Activated naive CD8-positive, alpha-beta T cell treated with anti-CD3 and anti-CD28 coated beads, Interleukin-2, amount 10 ng/mL, durations not matched to agents 7 days and 5 days (primary cell): ENCODE measurements at places on chromosomes 5 and 9. TPM values are rescaled to one million over a fixed set of nuclear protein-coding genes. Genes with fewer than 3 reads are reported as not detected.

- no peaks in the 10 kb centered on the region for H3K27me3 ChIP-seq
- no peaks in the 10 kb centered on the region for H3K36me3 ChIP-seq
- H3K4me1 ChIP-seq, result no peaks in the 10 kb centered on the region
Observed at GRCh38 chr5:3734632-3735031, 139.0 kb downstream of the IRX1 start.

The ADAMTS12 gene
- not detected for total RNA-seq

DNA sequence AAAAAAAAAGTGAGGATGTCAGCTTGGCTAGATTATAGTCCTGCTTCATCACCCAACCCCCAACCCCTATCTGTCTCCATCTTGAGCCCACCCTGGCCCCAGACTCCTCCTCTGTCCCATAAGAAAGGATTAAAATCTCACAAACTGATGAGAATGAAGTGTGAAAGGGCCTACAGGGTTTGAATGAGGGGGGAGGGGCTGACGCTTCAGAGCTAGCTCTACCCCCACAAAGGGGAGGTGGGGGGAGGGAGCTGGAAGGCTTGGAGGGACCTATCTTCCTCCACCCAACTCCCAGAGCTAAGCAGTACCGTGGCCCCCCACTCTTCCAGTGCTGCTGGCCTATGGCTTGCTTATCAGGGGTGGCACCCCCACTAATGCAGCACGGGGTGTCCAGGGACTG, 43.7 kb upstream of the HAND1 start:
- H3K27me3 ChIP-seq, result peaks cover 37% of the 10 kb centered on the region
- H3K4me3 ChIP-seq, result no peak overlapping the region
- H3K36me3 ChIP-seq, result no peaks in the 10 kb centered on the region

GRCh38 chr9:130144703-130145102, 27.5 kb upstream of the NCS1 start:
- no peak for DNase-seq
- H3K36me3 ChIP-seq, result no peaks in the 10 kb centered on the region
- H3K27ac ChIP-seq, result no peak overlapping the region
- peaks cover 25% of the 10 kb centered on the region for H3K4me1 ChIP-seq
- no peak overlapping the region for H3K4me3 ChIP-seq

DNA sequence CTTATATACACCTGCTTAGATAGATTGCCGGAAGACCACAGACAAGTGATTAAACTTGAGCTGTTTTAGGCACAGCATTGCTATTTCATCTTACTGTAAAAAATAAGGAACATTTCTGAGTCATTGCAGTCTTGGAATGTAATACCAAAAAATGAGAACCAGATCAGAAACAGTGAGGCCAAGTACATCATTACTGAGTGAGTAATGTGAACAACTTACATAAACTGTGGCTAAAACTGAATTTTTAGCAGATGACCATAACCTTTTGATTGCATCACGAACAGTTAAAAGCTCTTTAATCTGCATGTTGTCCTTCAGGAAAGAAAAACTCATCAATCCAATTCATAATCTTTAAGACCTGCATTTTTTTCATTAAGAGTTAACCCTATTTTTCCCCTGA, 157.1 kb upstream of the FGF10 start:
- H3K36me3 ChIP-seq, result no peaks in the 10 kb centered on the region
- no peaks in the 10 kb centered on the region for H3K4me1 ChIP-seq
- H3K27ac ChIP-seq, result no peak overlapping the region
- no peaks in the 10 kb centered on the region for H3K27me3 ChIP-seq
- no peak for DNase-seq
- no peak overlapping the region for H3K4me3 ChIP-seq

DNA sequence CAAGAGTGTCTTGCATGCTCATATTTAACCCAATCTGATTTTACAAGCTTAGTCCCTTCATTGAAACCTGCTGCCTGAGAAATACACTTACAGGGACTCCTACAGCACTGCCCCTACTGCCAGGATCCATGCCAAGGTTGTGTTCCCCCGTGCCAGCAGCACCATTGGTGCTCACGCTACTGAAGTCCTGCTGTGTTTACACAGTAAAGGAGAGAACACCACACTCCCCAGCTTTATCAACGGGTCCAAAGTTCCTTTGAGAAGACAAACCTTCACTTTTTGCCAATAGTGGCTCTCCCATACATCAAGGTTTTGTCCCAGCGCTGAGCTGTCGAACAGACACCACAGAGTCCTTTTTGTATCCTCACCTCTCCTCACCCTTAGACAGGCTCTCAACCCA, 155.1 kb upstream of the WWC1 start:
- peaks cover 1% of the 10 kb centered on the region for H3K4me1 ChIP-seq
- no peak overlapping the region for H3K27ac ChIP-seq
- no peak for DNase-seq
- H3K36me3 ChIP-seq, result no peaks in the 10 kb centered on the region
- no peak overlapping the region for H3K4me3 ChIP-seq
- peaks cover 2% of the 10 kb centered on the region for H3K27me3 ChIP-seq

The HMCN2 gene
- total RNA-seq, result not detected

DNA sequence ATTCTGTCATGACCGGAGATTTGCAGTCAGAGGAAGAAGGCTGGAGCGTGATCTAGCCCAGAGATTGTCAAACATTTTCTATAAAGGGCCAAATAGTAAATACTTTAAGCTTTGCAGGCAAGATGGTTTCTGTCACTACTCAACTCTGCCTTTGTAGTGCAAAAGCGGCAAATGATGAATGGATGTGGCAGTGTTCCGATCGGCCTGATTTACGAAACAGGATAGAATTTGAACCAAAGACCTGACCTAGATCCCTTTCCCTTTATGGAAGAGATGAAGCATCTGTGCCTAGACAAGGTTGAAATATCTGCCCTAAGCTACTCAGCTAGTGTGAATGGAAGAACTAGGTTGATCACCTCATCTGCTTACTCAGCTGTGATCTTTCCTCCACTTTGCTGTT, 209.5 kb downstream of the YTHDC2 start:
- H3K4me3 ChIP-seq, result no peak overlapping the region
- no peaks in the 10 kb centered on the region for H3K4me1 ChIP-seq
- no peaks in the 10 kb centered on the region for H3K27me3 ChIP-seq
- no peak for DNase-seq

The SLC36A3 gene
- total RNA-seq, result not detected

The PCDHB3 gene
- total RNA-seq, result not detected

The PCDHA1 gene
- not detected for total RNA-seq

DNA sequence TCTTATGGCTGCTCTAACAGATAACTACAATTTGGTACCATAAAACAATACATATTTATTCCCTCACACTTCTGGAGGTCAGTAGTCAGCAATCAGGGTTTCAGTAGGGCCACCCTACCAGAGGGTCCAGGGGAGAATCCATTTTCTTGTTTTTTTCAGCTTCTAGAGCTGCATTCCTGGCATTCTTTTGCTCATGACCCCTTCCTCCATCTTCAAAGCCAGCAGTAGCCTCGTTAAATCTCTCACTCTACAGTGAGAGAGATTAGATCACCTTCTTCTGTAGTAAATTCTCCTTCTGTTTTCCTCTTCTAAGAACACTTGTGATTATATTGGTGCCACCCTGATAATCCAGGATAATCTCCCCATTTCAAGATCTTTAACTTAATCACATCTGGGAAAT, 187.4 kb downstream of the RFK start:
- peaks cover 5% of the 10 kb centered on the region for H3K27me3 ChIP-seq
- DNase-seq, result no peak
- no peaks in the 10 kb centered on the region for H3K36me3 ChIP-seq
- H3K27ac ChIP-seq, result no peak overlapping the region

The IRX1 gene
- total RNA-seq, result not detected

GRCh38 chr5:135705141-135705631, 126.4 kb upstream of the CXCL14 start:
- H3K27me3 ChIP-seq, result no peaks in the 10 kb centered on the region
- no peak overlapping the region for H3K27ac ChIP-seq
- no peak for DNase-seq
- H3K4me3 ChIP-seq, result no peak overlapping the region
- H3K36me3 ChIP-seq, result no peaks in the 10 kb centered on the region
- no peaks in the 10 kb centered on the region for H3K4me1 ChIP-seq
